ENCODE measurements at places on chromosomes 12 and 14.

GRCh38 chr14:75262641-75263040 is 16.0 kb upstream of the FOS start:
- no peak for DNase-seq

DNA sequence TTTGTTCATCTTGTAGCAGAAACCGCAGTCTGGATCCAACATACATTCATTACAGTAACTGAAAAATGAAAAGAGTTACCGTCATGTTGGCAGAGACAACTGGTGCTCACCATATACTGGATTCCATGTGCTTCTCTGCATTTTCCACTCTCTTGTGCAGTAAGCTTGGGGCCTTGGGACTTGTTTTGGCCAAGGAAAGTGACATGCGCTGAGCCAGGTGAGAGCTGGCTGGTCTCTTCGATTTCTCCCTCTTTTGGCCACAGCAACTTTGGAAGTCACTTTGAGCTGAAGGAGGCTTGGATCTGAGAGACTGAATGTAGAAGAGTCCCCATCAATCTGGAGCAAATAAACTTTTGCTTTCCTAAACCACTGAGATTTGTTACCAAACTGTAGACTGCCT is 210.6 kb upstream of the ABCD2 start:
- no peak for DNase-seq

DNA sequence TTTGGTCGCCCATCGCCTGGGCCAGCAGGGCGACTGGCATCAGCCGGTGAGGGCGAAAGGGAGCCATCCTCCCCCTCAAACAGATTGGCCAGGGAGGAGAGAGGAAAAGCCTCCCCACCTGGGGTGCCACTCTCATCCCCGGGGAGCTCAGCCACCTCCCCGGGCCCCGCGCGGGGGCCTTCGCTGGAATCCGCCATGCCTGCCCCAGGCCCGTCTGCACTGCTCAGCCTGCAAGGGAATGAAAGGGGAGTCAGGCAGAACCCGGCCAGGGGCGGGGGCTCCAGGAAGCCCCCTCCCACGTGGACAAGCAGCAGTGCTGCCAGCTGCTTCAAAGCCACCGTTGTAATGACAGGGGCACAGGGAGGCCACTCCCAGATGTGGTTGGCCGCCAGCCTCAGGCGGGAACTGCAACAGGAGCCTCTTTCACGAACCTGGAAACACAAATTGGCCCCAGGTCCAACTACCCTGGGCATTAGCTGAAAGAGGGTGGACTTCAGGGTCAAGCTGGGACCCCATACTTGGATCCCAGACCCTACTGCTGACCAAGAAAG is 18.5 kb downstream of the TRPV4 start:
- DNase-seq, result no peak

- no peak for DNase-seq
These were observed 42.5 kb upstream of the OTOGL start for GRCh38 chr12:80056845-80057244.

- DNase-seq, result no peak
These were observed 899 bp upstream of the COL2A1 start for GRCh38 chr12:48005001-48005749.

DNA sequence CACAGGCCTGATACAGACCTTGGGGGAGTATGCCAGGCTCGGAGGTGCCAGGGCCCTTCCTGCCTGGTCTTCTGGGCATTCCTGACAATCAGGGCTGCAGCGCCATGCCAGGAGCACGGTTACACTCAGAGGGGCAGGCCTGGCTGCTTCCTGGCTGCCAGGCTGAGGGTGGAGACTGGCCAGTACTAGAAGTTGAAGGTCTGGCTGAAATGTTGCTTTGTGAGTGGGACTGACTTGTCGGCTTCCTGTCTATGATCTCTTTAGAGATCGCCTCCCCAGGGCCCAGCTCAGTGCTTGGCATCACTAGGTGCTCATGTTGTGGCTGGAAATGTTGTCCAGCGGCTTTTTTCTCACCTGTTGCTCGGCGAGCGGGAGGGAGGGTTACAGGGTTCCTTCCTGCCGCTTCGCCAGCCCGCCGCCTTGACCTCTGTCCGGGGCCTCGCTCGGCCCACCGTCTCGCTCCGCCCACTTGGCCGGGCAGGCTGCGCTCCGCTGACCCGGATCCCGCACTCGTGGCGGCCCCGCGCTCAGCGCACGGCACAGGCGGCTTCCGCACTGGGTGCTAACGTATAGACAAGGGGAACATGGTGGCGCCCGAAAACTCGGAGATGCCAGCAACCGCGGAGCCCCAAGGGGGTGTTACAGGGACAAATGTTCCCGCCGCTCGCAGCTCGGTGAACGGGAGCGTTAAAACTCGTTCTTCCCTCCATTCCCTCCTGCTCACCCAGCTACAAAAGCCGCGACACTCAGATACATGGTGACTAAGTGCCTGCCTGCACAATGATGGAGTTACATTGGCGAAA is 32.6 kb downstream of the PAPLN start:
- DNase-seq, result no peak

GRCh38 chr14:26377150-26377549 is 220.7 kb downstream of the NOVA1 start:
- no peak for DNase-seq

GRCh38 chr14:106657460-106657859 is 1131.1 kb downstream of the TMEM121 start:
- peak; percentile 44 for DNase-seq

DNA sequence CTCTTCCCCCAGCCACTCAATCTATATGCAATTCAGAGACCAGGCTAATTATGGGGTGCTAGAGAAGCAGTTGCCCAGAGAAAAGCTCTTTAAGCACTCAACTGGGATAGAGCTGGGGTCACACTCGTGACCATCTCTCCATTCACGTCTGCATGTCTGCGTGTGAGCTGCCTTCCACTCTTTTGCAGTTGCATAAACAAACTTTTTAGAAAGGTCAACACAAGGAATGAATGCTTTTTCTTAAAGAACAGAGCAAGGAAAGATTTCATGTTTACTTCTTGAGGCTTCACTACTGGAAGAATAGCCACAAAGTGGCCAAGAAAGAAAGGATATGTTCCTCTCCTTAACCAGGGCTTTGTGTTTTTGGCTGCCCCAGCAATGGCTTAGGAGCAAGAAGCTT is 151.1 kb downstream of the SAMD4A start:
- DNase-seq, result no peak

GRCh38 chr12:39824505-39825212 is 205.1 kb upstream of the ABCD2 start:
- DNase-seq, result no peak

GRCh38 chr12:131984334-131984733 is 34.6 kb downstream of the EP400 start:
- no peak for DNase-seq
